ENCODE measurements at places on chromosomes 16 and 17. TPM values are rescaled to one million over a fixed set of nuclear protein-coding genes. Genes with fewer than 3 reads are reported as not detected.

The SLC5A10 gene
- not detected for total RNA-seq

The KRTAP2-1 gene
- not detected for total RNA-seq

GRCh38 chr17:47266782-47267181, 13.2 kb downstream of the ITGB3 start:
- H3K4me1 ChIP-seq = no peaks in the 10 kb centered on the region
- no peak overlapping the region for H3K4me3 ChIP-seq
- H3K27ac ChIP-seq = peak overlapping the region; percentile 40
- no peaks in the 10 kb centered on the region for H3K36me3 ChIP-seq
- no peaks in the 10 kb centered on the region for H3K27me3 ChIP-seq

DNA sequence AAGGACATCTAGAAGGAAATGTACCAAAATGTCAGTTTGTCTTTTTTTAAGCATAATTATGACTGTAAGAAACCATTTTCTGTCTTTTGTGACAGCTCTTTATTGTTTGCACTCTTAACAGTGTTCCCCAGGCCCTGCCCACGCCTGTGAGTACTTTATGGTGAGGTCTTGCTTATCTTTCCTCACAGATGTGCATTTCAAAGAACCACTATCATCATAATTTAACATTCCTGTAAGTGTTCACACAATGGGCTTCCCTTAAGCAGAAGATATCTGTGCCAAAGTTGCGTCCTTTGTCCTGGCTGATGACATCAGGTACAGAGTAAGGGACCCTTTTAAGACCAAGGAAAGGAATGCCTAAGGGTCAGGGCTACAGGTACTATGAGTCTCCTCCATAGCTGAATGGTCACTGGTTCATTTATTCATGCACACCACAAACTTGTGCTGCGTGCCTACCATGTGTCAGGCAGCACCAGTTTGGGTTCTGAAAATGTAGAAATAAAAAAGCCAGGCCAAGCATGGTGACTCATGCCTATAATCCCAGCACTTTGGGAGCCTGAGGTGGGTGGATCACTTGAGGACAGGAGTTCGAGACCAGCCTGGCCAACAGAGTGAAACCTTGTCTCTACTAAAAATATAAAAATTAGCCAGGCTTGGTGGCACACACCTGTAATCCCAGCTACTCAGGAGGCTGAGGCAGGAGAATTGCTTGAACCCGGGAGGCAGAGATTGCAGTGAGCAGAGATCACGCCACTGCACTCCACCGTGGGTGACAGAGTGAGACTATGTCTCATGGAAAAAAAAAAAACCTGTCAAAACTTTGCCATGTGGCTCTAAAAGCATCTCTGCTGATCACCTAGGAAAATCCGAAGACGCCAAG, 55.4 kb upstream of the NLK start:
- H3K4me1 ChIP-seq = no peaks in the 10 kb centered on the region
- H3K36me3 ChIP-seq = no peaks in the 10 kb centered on the region
- DNase-seq = no peak
- no peak overlapping the region for H3K4me3 ChIP-seq
- H3K27me3 ChIP-seq = no peaks in the 10 kb centered on the region

- H3K27ac ChIP-seq = no peak overlapping the region
Observed at GRCh38 chr17:52710363-52710901, 551.9 kb upstream of the CA10 start.

- H3K4me3 ChIP-seq = no peak overlapping the region
- no peak for DNase-seq
- no peak overlapping the region for H3K27ac ChIP-seq
- H3K4me1 ChIP-seq = no peaks in the 10 kb centered on the region
- H3K27me3 ChIP-seq = no peaks in the 10 kb centered on the region
- H3K36me3 ChIP-seq = peaks cover 88% of the 10 kb centered on the region
Observed at GRCh38 chr17:78820841-78821240, 19.8 kb downstream of the USP36 start.
